Lung microvascular endothelial cell (primary cell): ENCODE measurements at places on chromosomes 1 and 21. TPM values are rescaled to one million over a fixed set of nuclear protein-coding genes. Genes with fewer than 3 reads are reported as not detected.

DNA sequence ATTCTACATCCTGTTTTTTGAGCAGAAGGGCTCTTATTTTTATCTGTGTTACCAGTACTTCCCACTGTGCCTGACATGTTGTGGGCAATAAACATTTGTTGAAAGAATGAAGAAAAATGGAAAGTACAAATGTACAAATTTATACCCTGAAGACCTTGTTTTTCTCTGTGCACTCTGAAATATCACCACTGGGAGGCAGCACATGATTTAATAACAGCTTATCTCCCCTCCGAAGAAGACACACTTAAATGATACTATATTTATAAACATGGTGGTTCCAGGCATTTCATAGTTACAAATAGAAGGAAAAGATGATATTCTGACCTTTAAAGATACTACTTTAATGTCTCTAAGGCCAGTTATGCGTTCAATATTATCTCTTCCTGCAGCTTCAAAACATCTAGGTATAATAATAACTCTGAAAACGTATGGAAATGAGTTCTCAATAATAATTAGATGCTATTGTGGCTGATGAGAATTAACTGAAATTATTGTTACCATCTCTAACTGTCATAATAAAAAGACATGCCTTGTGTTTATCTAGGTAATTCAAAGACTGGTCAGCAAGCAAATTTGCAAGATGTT, 12.8 kb downstream of the DYNLT5 start:
- peak; percentile 69 for DNase-seq

- DNase-seq, result no peak
These were observed 19.5 kb downstream of the SLC30A1 start for GRCh38 chr1:211559222-211560010.

Gene HSD3B2
- total RNA-seq, result not detected in 2 replicates

DNA sequence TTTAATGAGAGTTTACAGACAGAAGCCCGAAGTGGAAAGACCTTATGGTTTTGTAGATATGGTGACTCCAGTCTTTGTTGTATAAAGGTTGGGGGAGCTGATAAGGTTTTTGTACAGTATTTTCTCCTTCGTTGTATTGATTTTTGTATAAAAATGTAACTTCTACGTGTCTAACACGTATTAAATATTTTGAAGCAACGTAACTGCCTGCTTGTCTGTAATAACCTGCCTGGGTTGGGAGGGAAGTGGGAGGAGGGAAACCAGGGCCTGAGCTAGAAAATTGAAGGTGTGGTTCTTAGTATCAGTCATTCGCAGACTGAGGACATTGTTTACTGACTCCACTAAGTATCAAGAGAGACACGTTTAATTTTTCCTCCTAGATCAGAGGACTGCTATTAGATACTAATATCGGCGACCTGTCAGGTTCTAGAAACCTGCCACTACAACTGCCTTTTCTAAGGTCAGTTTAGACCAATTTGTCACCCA, 2.2 kb downstream of the IER5 start:
- DNase-seq, result peak; percentile 39

Gene SERINC2
- 5.2 and 9.1 TPM in 2 replicates for total RNA-seq

DNA sequence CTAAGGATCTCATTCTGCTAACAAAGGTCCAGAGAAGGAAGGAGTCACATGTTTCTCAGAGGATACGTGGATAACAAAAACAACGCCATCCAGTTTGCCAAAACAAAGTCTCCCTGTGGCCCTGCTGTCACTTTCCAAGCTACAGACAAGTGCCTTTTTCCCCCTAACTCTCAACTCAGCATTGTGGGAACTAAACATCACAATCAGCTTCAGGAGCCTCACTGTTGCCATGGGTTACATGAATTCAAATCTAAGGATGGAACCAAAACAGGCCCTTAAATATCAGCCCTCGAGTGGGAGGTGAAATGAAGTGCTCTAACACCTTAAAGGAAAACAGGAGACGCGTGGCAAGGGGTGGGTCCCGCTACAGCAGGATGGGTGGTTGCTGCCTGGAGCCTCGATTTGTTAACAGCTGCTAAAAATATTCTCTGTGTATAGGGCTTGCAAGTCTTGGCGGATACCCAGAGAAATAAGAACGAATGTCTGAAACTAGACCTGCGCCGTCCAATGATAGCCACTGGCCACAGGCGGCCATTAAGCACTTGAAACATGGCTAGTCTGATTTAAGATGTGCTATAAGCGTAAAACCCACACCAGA, 66.4 kb upstream of the SOD1 start:
- no peak for DNase-seq

Gene RBP7
- 0.22 TPM in 1 of 2 replicates, not detected in the other for total RNA-seq

DNA sequence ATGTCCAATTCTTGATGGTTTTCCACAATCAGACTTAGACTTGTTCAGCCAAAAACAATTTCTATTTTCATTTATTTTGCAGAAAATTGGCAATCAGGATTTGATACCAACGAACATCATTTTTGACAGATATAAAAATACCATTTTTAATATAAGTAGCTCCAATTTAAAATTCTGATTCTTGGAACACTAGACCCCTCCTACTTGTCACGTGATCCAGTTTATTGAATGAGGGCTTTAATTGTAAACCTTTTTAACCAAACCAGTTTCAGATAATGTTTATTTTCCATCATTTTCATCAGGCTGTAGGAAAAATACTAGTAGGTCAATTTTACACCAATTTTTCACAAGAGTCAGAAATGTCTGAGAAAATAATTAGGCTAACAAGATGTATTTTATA, 607.2 kb upstream of the RGS18 start:
- no peak for DNase-seq

DNA sequence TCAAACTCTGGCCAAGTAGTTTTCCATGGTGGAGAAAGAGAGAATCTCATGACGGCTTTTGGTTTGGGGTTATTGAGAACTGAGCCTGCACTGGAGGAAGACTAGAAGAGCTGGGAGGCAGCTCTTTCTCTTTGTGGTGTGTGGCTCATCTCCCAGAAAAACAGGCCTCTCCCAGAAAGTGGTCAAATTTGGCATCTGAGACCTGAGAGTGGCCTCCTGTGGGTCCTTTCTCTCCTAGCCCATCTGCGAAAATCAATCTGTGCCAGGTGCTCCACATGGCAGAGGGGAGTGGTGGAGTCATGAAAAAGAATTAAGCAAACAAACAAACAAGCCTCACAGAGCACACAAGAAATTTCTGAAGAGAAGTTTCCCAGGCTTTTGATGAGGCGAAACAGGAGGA, 305.0 kb downstream of the ST6GALNAC3 start:
- no peak for DNase-seq

GRCh38 chr1:116461723-116462122, 88.7 kb downstream of the ATP1A1 start:
- no peak for DNase-seq

DNA sequence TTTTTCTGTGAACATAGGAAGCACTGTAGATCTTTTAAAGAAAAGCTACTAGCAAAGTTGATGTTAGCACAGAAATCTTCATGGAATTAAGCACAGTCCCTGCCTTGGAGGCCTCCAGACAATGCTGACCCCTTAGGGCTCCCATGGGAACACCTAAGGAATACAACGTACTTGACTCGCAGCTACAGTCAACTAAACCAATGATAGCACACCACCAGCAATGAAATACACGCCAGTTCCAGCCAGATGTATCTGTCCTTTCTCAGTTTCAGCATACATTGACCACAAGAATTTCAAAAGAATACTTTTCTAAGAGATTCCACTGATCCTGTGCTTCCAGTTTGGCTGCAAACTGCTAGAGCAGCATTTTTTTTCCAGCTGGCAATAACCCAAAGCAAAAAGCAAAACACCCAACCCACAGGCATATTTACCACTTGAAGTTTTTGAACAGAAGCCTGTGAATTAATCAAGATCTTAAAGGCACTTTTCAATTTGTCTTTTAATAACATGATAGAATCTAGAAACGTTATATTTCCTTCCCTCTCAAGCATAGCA, 42.8 kb upstream of the KRTAP11-1 start:
- DNase-seq, result no peak

Gene FMOD
- 3.7 and 14.3 TPM in 2 replicates for total RNA-seq

- no peak for DNase-seq
These were observed 62.0 kb downstream of the SLC44A5 start for GRCh38 chr1:75548721-75549480.

Gene KIF14
- 1.2 and 3.9 TPM in 2 replicates for total RNA-seq

GRCh38 chr1:162185314-162186025, 116.0 kb downstream of the NOS1AP start:
- no peak for DNase-seq

- DNase-seq, result no peak
These were observed 186.8 kb downstream of the SEC16B start for GRCh38 chr1:177783051-177783450.

Gene OR2G6
- not detected in 2 replicates for total RNA-seq

Gene TRIM45
- 0.60 and 1.5 TPM in 2 replicates for total RNA-seq

DNA sequence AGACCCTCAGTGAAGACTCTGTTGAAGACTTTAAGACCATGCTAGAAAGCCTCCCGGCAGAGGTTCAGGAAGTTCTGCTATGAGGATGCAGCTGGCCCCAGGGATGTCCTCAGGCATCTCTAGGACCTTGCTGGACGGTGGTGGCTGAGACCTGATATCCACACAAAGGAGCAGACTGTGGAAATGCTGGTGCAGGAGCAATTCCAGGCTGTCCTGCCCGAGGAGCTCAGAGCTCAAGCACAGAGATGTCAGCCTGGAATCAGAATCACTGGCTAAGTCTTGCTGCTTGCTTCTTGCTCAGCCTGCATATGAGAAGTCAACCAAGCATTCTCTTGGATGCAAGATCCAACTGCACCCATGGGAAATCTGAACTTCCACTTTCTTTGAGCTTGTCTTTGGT, 22.0 kb upstream of the CDC42 start:
- DNase-seq, result no peak

Gene B3GALT2
- total RNA-seq, result 3.7 and 5.0 TPM in 2 replicates

Gene RUNX3
- not detected in 2 replicates for total RNA-seq

Gene SAMSN1
- 0.60 and 3.7 TPM in 2 replicates for total RNA-seq

Gene CLCA1
- total RNA-seq, result not detected in 2 replicates

Gene AQP10
- under 0.01 TPM in 1 of 2 replicates, not detected in the other for total RNA-seq

GRCh38 chr21:45149021-45149420, 74.6 kb downstream of the ADARB1 start:
- DNase-seq, result no peak

Gene GBP2
- 32.7 and 39.7 TPM in 2 replicates for total RNA-seq

Gene CA6
- total RNA-seq, result not detected in 2 replicates

GRCh38 chr1:201543871-201544642, 5.1 kb downstream of the NAV1 start:
- DNase-seq, result no peak

DNA sequence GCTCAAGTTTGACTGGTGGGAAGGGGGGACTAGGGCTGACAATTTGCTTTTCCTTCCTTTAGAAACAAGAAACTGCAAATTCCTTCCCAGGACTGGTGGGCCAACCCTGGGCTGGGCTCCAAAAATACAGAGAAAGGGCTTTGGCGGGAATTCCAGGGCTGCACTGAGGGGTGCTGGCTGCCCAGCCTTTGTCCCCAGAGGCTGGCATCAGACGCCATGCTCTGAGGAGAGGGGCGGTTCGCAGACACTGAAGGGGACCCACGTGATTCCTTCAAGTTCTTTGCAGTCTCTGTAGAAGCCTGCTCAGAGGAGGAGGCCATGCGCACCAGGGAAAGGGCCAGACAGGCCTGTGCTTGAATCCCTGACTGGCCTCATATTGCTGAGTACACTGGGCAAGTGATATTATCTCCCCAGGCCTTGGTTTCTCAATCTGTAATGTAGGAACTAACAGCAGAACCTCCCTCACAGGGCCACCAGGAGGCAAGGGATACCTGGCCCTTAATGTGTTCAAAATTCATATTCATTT, 119.5 kb downstream of the EPHB2 start:
- DNase-seq, result no peak

GRCh38 chr1:176801514-176802020, 338.6 kb downstream of the PAPPA2 start:
- DNase-seq, result no peak

DNA sequence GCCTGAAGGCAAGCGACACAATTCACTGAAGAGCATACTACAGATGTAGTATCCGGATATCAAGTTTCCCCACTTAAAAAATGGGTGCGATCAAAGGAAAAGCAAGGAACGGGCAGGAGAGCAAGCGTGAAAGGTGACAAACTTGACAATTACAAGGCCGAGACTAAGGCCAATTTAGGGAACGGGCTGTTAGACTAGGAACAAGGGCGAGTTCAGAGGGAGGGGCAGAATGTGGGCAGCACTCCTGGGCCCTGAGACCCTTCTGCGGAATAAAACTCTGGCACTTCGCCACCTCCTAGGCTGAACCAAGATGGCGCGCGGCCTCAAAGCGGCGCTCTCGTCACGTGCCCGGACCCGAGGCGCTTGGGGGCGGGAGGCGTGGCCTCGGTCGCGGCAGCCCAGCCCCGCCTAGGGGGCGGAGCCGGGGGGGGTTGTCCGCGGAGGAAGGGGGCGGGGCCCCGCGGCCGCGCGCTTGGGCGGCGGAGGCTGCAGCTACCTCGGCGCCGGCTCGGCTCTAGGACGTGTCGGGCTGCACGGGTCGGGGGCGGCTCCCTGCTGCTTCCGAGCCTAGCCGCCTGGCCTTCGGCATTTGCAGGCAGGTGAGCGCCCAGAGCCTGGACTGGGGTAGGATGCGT, at the start of gene PPFIA4:
Gene PPFIA4 (plus strand): TSS at position 461 of the 635 bp plus-strand sequence. CDS start 12,518 bp downstream, outside the sequence.
- peak; percentile 72 for DNase-seq

GRCh38 chr1:87115317-87115890, 201.0 kb downstream of the HS2ST1 start:
- DNase-seq, result no peak

- DNase-seq, result no peak
These were observed 67.2 kb downstream of the FAM163A start for GRCh38 chr1:179810367-179810715.

DNA sequence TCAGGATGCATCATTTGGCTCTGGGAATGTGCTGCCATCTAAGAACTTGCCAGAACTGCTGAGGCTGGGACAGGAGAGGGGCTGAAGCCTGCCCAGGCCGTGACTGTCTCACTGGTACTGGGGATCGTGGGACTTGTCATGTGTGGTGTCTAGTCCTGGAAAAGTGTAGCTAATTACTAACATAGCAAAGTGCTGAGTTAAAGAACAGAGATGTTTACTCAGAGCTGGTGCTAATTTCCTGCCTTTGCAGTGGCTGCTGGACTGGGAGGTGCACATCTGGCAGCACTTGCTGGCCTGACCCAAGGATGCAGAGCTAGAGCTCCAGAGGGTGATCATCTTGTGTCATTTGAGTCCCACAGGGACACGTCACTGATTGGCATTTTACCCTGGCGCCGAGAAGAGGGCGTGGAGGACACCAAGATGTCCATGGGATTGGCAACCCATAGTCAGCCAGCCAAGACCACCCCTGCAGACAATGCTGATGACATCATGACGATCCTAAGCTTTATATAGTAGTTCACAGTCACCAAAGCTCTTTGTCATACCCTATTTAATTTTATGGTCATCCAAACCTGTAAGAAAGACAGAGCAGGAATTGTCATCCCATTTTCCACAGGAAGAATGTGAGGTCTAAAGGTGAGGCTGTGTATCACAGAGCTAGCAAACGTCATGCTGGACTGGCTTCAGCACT, 110.1 kb upstream of the SLC44A3 start:
- peak; percentile 16 for DNase-seq

Gene PRKAA2
- total RNA-seq, result 1.7 and 4.0 TPM in 2 replicates

Gene SPRR2A
- not detected in 2 replicates for total RNA-seq
